Stimulated activated CD8-positive, alpha-beta memory T cell treated with anti-CD3 and anti-CD28 coated beads, Interleukin-15, amount 100 ng/mL, for 48 hours (primary cell): ENCODE measurements at places on chromosomes 12 and 14.

DNA sequence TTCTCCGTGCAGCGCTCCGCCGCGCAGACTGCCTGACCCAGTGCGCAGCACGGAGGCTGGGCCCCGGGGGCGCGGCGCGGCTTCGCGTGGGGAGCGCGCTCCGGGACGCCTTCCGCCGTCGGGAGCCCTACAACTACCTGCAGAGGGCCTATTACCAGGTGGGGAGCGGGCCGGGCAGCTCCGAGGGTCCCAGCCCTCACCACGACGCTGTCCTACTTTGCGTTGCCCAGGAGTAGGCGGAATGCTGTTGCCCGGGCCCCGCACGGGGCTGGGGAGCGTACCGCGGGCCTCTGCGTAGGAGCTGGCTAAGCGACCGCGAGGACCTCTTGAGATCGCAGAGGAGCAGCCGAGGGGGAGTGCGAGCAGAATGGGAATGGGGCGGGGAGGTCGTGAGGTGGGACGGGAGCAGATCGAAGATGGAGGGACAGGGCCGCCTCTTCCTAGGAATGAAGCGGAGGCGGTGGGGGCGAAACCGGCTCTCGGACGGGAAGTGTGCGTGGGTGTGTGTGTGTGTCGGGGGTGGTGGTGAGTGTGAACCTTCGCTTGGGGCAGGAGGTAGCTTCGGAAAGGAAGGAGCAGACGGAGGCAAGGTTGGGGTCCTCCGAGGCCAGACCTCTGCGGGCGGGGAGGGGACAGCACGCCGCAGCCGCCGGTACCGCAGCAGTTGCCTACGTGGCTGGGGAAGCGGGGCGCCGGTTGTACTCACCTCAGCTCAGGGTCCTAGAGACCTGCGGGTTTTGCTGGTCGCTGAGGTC is 751 bp downstream of the P3H3 start:
- DNase-seq: no peak

DNA sequence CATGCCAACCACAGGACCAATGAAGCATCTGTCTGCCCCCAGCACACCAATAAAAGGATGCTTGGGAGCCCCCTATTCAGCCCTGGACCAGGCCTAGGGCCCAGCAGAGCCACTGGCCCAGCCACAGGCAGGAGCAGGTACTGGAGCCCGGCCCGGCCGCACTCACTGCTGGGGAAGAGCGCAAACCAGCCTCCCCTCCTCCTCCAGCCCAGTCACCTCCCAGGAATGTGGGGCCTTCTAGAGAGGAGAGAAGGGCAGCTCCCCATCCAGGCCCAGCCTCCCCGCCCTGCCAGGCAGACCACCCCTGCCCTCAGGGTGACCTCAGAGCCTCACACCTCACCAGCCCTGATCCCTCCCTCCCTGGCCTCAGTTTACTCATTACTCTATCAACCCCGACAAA is 56.2 kb downstream of the CCNK start:
- DNase-seq: no peak

- no peak for DNase-seq
Observed at GRCh38 chr12:45681465-45681864, 48.0 kb upstream of the ARID2 start.

DNA sequence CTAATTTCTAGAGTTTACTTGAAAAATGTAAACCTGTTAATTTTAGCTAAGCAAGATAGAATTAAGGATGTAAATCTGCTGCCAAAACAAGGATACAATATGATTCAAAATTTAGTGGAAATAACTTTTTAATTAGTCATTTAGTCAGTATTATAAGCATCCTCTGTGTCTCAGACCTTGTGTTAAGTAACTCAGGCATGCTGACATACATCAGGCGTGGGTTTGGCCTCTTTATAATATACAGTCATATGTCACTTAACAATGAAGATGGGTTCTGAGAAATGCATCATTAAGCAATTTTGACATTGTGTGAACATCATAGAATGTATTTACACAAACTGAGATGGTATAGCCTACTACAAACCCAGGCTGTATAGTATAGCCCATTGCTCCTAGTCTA is 386.9 kb downstream of the ZFP36L1 start:
- no peak for DNase-seq

- DNase-seq: no peak
Observed at GRCh38 chr12:24905431-24905830, 43.5 kb downstream of the BCAT1 start.

- no peak for DNase-seq
Observed at GRCh38 chr12:49121047-49121696, 10.0 kb downstream of the TUBA1B start.

DNA sequence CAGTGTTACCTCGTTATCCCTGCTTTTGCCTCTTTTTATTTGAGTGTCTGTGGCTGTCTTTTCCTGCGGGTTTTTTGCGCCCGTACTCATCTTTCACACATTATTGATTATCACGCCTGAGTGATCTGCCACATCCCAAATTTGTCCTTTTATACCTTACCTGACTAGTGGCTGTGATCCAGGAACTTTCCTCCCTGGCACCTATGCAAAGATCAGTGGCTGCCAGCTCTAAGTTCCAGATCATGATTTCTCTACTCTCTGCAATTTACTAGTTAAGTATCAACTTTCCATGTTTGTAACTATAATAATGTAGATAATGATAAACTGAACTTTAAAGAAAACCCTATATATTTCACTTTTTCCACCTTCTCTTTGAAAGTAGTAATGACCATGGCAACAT is 36.9 kb downstream of the PLEKHA5 start:
- no peak for DNase-seq

GRCh38 chr14:69662636-69663299 is 51.4 kb downstream of the SUSD6 start:
- DNase-seq: no peak

- peak; percentile 15 for DNase-seq
Observed at GRCh38 chr14:71475916-71476315, 456.3 kb upstream of the RGS6 start.

- DNase-seq: no peak
Observed at GRCh38 chr12:113932381-113933196, 33.5 kb downstream of the RBM19 start.

GRCh38 chr14:22982477-22983245 is at the start of gene AJUBA:
Gene AJUBA, minus strand, starts transcription at chr14:22982551. Its CDS starts 285 bp downstream, at chr14:22982266.
- peak; percentile 60 for DNase-seq

- DNase-seq: no peak
Observed at GRCh38 chr14:50812856-50813543, 18.0 kb downstream of the NIN start.

DNA sequence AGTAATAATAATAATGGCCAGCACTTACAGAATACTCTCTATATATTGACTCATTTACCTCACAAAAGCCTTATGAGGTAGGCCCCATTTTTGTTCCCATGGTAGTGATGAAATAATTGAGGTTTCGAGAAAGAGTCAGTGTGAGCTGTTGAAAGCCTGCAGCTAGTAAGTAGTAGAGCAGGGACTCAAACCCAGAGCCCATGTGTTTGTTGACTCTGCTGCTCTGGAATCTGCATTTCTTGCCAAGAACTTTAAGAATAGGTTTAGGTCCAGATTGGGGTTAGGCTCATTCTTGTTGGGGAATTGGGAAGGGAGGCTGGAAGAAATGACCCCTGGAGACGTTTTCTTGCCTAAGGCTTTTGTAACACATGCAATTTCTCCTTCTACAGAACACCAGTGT is 27.9 kb downstream of the DYRK4 start:
- no peak for DNase-seq

- DNase-seq: no peak
Observed at GRCh38 chr14:65804439-65805112, 392.0 kb downstream of the FUT8 start.

GRCh38 chr12:12796928-12797793 is 11.7 kb downstream of the APOLD1 start:
- DNase-seq: no peak

- no peak for DNase-seq
Observed at GRCh38 chr14:104602933-104603325, 1.6 kb downstream of the TMEM179 start.

- DNase-seq: no peak
Observed at GRCh38 chr14:40371011-40371410, 938.8 kb upstream of the FBXO33 start.

DNA sequence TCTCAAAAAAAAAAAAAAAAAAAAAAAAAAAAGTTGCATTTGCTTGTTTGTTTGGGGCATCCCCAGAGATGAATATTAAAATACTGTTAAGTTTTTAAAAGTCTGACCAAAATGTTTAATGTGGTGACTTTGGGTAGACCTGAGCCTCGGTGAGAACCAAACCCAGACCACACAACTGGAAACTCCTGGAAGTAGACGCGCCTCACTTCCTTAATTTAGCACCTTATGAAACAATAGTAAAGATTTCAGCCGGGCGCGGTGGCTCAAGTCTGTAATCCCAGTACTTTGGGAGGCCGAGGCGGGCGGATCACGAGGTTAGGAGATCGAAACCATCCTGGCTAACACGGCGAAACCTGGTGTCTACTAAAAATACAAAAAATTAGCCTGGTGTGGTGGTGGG is 9.3 kb downstream of the NFKBIA start:
- no peak for DNase-seq

DNA sequence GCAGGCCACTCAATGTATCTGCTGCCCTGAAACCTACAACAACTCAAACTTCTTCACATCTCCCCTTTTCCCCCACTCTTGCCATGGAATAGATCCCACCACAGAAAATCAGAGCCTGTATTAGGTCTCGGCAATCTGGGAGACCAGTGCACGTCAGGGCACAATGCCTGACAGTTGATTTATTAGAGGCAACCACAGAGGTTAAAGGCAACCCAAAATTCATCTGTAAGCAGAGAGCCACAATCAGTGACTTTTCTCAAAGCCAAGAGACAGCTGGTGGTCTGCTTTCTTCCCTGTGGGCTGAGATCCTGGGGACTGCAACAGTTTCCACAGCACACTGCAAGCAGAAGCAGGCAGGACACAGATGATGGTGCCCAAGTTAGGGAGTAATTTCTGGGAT is 169.0 kb upstream of the NTF3 start:
- no peak for DNase-seq

DNA sequence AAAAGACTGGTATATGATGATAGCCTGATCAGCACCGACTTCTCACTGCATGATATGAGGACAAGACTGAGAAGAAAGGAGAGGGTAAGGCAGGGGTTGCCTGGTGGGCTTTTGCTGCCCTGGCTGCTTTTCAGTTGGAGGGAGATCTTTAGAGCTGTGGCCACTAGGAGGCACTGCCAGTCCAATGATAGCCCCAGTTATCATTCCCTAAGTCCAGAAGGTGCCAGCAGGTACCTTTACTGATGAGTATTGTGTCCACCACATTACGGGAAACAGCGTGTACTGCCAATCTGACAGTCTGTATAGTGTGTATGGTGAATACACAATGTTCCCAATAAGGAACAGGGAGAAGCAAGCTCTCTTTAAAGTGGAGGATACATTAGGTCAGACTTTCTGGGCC is 55.8 kb upstream of the CCDC175 start:
- DNase-seq: no peak

- no peak for DNase-seq
Observed at GRCh38 chr12:6548556-6548955, 7.3 kb downstream of the IFFO1 start.

- no peak for DNase-seq
Observed at GRCh38 chr12:24573621-24574020, 375.3 kb downstream of the BCAT1 start.

DNA sequence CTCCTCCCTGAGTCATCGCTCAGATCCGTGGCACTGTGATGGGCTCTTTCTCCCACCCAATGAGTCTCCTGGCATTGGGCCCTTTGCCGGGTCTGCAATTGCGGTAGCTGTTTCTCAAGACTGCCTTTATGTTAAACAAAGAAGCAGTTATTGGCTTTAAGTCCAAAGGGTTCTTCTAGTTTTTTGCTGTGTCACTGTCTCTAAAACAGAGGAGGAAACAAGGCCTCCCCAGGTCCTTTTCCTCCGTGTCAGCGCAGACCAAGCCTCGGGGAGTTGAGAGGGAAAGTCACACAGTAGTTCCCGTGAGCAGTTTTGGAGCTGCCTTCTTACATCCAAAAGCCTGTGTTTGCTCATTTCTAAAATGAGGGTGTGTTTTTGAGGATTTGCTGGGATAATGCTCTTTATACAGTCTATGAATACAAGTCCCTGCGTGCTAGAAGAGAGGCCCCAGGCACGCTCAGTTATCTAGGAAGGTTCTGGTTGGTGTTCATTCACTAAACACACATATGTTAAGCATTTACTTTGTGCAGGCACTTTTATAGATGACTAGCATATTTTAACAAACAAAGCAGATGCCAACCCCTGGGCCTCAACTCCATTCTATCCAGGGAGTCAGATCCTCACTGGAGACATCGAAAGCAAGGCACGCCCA is 126.0 kb upstream of the PZP start:
- DNase-seq: no peak

DNA sequence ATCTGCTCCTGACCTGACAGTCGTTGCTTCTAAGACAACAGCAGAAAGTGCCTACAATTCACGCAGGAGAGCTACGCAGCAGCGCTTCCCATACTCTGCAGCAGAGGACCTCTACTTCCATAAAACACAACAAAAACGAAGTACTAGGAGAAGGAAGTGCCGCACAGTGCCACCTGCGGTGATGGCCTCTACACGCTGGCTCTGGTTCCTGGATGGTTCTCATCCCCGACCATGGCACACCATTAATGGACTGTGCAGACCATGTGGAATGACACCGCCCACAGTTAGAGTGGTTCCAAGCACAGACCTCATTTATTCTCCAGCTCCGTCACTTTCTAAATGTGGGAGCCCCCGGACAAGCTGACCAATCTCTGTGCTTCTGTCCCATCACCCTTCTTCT is 28.3 kb downstream of the TPCN1 start:
- no peak for DNase-seq

- no peak for DNase-seq
Observed at GRCh38 chr12:56086096-56086495, 6.1 kb downstream of the ERBB3 start.

- no peak for DNase-seq
Observed at GRCh38 chr14:23286902-23287479, 1.1 kb upstream of the HOMEZ start.

DNA sequence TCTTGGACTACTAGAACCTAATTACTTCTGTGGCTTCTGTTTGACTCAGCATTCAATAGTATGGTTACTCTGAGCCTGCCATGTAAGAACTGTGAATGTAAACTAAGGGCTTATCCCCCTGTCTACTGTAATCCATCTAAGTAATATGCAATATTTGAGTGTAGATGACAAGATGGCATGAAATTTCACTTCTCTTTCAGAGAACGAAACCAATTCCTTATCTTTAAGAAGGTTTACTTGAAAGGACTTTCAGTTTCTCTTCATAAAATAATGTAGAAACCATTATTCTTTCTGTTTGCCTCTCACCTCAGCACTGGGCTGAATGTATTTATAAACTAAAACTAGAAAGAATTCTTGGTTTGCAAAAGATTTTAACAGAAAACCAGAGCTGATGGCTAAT is 60.4 kb upstream of the ARID2 start:
- no peak for DNase-seq

- DNase-seq: no peak
Observed at GRCh38 chr14:103247169-103247606, 86.8 kb upstream of the EIF5 start.

GRCh38 chr12:52914576-52915121 is 9.8 kb upstream of the KRT8 start:
- no peak for DNase-seq
